ENCODE measurements at places on chromosomes 2 and 18.

DNA sequence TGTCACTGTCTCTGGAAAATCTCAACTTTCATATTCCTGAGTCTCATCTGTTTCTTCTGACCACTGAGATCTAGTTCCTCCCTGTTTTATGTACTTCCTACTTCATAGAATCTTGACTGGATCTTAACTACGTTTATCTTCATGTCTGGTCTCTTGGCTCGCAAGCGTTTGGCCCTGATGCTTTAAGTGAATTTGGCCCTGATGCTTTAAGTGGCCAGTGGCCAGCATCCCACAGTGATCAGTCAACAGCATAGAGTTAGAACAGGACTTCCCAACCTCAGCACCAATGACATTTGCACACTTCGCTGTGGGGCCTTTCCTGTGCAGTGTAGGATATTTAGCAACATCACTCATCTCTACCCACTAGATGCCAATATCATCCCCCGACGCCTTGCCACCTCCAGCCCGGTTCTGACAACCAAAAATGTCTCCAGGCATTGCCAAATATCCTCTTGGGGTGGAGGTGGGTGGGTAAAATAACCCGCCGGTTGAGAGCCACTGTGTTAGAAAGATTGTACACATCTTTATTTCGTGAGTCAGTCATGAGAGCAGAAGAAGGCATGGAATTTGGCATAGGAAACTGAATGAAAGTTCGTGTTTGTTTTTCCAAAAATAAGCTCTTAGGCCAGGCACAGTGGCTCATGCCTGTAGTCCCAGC, 12.2 kb downstream of the TM4SF20 start:
- DNase-seq: no peak

- no peak for DNase-seq
Measured at GRCh38 chr18:46352520-46353250, 248.5 kb downstream of the HAUS1 start.

DNA sequence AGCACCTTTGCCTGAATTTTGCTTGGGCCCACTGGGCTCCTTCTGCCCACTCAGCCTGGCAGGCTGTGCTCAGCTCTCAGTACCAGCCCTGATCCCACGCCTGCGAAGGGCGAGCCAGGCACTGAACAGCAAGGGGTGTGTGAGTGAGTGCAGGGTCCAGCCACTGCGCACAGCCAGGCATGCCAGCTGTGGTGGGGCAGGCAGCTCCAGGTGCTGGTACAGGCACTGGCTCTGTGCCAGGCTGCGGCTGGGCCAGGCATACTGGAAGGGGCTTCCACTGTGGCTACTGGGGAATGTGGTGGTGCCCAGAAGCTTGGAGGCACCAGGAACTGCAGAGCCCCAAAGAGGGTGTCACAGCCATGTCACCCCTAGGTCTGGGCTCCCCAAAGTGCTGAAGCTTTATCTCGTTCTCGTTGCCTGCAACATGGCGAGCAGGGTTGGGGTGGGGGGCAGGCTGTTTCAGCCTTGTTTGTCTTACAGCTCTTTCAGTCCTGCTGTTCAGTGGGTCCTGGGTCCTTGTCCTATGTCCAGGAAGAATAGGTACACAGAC, 8.8 kb downstream of the DYSF start:
- DNase-seq: no peak

- DNase-seq: no peak
Measured at GRCh38 chr18:22457524-22457923, 39.8 kb upstream of the CTAGE1 start.

GRCh38 chr2:8542381-8543059, 139.3 kb upstream of the ID2 start:
- no peak for DNase-seq

DNA sequence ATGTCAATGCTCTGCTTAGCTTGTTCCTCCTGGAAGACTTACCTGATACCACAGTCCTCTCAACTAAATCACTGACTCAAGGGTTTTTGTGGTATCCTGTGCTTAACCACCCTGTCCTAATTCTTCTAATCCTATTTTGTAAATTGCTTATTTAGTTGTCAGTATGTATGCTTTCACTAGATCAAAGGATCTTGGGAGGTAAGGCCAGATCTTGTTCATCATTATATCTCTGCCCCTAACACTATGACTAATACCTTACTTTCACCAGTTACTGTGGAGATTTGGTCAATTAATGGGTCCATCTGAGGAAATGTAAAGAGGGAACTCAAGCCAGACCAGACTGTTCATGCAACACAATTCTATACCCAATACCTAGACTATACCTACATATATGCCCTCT, 203.2 kb downstream of the GULP1 start:
- no peak for DNase-seq

- no peak for DNase-seq
Measured at GRCh38 chr2:163580757-163581156, 155.1 kb downstream of the FIGN start.

DNA sequence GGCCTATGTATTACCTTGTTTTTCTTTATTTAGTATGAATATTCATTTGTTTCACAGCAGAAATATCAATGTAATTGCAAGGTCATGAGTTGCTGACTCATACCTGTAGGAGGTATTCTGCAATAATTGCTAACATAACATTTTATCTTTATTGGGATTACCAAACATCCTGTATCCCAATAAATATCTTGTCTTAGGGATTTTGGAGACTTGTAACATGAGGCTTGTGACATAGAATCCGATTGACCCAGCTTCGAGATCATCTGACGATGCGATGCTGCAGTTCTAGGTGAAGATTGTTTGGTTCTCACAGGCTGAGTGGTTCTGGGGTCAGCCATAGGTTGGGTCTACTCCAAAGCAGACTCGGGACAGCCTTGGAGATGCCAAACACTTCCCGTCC, 133.4 kb upstream of the RND3 start:
- DNase-seq: no peak

GRCh38 chr18:58080451-58080850, 36.4 kb downstream of the NEDD4L start:
- no peak for DNase-seq

- no peak for DNase-seq
Measured at GRCh38 chr2:47688561-47688960, 94.4 kb upstream of the MSH6 start.

DNA sequence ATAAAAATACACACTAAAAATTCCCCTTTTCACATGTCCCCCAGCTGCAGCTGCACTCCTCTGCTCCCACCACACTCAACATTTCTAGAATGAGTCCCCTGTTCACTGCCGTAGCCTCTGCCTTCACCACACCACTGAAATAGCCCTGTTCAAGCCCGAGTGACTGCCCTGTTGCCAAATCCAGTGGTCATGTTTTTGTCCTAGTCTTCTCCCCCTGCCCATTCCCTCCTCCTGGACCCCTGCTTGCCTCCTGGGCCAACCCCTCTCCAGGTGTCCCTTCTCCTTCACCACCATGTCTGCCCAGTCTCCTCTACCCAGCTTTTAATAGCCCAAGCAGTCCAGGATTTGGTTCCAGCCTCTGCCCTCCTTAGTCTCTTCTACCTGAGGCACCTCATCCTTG, 97.1 kb upstream of the LGALSL start:
- DNase-seq: no peak

DNA sequence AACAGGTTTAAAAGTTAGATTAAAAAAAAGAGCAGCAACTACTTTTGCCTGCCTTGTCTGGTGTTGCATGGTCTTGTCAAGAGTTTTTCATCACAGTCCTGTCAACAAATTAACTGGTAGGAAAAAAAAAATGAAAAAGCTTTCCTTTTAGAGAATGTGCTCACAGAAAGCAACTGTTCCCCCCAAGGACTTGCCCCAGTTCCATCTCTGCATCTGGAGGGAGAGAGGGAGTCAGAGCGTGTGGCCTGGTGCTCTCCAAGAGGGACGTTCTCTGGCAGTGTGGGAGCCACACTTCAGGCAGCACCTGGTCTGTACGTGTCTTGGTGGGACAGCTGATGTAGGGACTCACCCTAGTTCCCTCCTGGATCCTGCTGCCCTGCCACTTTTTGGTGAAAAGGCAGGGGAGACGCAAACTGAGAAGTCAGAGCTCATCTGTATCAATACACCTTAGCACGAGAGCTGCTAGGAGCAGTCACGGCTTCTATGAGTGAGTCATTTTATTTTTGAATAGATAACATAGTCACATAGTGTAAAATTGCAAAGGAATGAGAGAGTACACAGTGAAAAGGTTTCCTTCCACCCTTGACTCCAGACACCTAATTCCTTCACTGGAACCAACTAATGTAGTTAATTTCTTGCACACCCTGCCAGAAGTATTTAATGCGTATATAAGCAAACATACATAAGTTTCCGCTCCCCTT, 172.5 kb upstream of the MGAT5 start:
- no peak for DNase-seq

- DNase-seq: peak; percentile 46
Measured at GRCh38 chr2:21740484-21740883, 616.7 kb downstream of the TDRD15 start.

- DNase-seq: no peak
Measured at GRCh38 chr18:8040021-8040420, 472.9 kb downstream of the PTPRM start.

- no peak for DNase-seq
Measured at GRCh38 chr2:118065015-118065706, 23.1 kb upstream of the INSIG2 start.

DNA sequence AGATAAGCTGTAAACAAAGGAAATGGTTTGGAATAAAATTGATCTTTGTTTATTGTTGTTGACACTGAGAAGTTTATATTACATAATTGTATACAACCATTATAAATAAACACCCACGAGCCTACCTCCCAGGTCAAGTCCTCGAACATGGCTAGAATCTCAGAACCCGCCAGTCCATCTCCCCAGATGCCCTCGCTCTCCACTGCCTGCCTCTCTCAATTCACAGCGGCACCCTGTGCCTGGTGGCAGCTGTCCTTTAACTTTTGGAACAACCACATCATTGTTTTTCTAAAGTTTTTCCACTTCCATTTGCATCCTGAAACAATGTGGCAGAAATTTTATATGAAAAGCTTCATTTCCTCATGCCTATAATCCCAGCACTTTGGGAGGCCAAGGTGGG, 52.2 kb upstream of the OTOS start:
- DNase-seq: no peak

GRCh38 chr2:201523506-201523905, 72.0 kb downstream of the STRADB start:
- DNase-seq: no peak

DNA sequence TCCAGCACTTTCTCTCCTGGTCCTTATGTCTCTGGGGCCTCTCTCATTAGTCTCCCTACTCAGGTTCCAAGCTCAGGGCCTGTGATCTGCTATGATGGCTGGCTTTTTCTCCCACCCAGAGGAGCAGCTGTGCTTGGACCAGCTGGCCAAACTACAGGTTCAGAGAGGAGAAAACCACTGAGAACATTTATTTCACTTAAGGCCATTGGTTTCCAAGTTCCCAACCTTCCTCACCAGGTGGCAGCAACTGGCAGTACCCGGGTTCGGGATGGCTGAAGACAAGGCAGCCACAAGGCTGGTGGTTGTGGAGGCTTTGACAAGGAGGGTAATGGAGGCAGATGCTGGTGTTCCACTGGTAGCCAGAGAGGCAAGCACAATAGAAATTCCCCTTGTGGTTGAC, 29.9 kb upstream of the SELENOI start:
- no peak for DNase-seq

- DNase-seq: no peak
Measured at GRCh38 chr2:85355521-85355920, 952 bp downstream of the ELMOD3 start.

GRCh38 chr18:27312153-27312552, 127.0 kb upstream of the CHST9 start:
- DNase-seq: no peak

GRCh38 chr2:40348038-40348437, 103.9 kb downstream of the SLC8A1 start:
- no peak for DNase-seq

- DNase-seq: peak; percentile 57
Measured at GRCh38 chr2:225103737-225104141, 61.5 kb upstream of the DOCK10 start.

DNA sequence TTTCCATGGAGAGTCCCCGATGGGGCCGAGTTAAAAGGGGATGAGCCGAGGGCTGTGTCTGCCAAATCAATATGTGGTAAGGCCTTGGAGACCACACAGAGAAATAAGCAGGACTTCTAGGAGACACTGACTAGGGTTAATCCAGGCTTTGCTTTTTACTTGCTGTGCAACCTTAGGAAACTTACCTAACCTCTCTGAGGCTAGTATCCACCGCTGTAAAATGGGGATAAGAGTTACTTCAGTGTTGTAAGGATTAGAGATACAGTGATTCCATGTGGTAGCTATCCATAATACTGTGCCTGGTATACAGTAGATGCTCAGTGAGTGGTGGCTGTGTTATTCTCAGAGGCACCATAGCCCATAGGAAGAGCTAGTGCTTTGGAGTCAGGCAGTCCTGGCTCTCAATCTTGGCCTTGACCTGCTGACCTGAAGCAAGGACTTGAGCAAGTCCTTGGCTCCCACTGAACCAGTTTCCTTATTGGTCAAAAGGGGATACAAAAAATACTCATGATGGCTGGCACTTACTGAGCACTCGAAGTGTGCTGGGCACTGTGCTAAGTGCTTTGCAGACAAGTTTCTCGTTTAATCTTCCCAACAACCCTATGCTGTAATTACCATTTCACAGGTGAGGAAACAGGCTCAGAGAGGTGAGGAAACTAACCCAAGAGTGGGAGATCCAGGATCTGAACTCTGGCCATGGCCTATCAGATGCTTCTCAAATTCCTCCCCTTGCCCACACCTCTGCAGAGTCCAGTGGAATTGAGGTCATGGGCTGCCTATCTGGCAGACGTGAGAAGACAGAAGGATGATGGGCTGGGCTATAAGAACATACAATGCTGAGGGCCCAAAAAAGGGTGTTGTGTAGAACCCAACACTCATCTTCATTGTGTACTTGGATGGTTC, 12.0 kb upstream of the DES start:
- no peak for DNase-seq

- no peak for DNase-seq
Measured at GRCh38 chr2:60331115-60331809, 222.2 kb downstream of the BCL11A start.

GRCh38 chr2:20666005-20666303, 990 bp upstream of the GDF7 start:
- no peak for DNase-seq

DNA sequence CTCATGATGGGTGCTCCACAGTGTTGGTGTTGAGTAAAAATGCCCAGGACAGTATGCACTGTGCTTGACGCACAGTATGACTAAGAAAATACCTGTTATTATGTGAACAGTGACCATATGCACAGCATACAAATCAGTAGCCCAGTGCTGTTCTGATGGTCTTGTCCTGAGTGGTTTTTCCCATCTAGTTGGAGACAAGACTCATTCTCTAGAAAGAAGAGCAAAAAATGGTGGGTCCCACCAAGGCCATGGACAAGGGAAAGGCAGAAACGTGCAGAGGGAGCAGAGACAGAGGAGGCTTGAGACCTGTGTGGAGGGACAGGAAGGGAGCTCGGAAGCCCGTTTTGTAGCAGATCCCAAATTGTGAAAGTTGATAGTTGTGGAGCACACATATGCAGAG, 987 bp upstream of the SMIM21 start:
- DNase-seq: no peak

DNA sequence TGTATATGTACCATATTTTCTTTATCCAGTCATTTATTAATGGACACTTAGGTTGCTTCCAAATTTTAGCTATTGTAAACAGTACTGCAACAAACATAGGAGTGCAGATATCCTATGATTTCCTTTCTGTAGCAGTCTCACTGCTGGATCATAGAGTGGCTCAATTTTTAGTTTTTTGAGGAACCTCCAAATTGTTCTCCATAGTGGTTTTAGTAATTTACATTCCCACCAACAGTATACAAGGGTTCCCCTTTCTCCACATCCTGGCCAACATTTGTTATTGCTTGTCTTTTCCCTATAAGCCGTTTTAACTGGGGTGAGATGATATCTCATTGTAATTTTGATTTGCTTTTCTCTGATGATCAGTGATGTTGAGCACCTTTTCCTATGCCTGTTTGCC, 114.3 kb downstream of the TMEM17 start:
- no peak for DNase-seq
